Fibroblast of gingiva (primary cell): ENCODE measurements at places on chromosomes 3 and 15.

DNA sequence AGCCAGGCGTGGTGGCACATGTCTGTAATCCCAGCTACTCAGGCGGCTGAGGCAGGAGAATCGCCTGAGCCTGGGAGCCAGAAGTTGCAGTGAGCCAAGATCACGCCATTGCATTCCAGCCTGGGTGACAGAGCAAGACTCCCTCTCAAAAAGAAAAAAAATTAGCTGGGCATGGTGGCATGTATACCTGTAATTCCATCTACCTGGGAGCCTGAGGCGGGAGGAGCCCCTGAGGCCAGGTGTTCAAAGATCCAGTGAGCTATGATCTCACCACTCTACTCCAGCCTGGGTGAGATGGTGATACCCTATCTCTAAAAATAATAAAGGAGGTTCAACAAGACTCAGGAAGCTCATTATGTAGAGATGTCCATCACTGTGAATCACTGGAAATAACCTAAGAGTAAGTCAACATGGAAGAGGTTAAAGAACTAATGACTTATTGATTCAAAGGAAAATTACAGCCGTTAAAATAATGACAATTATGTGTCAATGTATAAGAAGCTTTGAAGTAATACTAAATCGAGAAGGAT lies 19.8 kb upstream of the RAB7A start:
- no peak for DNase-seq

DNA sequence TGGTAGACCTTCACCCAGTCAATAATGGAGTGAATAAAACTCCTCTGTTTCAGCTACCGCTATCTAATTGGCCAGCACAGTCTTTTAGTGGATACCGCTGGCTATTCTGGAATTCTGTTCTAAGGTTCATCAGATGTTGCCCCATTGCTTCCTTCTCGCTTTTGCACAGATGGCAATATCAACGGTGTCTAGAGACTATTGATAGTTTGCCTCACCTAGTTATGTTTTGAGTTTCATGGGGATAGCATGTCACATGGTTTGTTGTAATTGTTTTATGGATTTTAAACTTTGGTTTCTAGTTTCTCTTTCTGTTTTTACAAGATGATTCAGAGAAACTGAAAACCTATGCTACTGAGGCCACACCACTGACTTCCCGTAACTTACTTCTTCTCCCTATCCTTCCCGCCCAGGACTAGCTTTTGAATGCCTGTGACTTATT lies 2.0 kb downstream of the XRN1 start:
- peak; percentile 43 for DNase-seq

- no peak for DNase-seq
These were observed 35.4 kb upstream of the TMEM158 start for GRCh38 chr3:45261333-45262110.

GRCh38 chr15:76664895-76665294 lies 240.2 kb downstream of the SCAPER start:
- no peak for DNase-seq

- no peak for DNase-seq
These were observed 108.8 kb upstream of the CCDC54 start for GRCh38 chr3:107268469-107268868.

GRCh38 chr15:58682234-58682633 lies 67.3 kb downstream of the ADAM10 start:
- no peak for DNase-seq

DNA sequence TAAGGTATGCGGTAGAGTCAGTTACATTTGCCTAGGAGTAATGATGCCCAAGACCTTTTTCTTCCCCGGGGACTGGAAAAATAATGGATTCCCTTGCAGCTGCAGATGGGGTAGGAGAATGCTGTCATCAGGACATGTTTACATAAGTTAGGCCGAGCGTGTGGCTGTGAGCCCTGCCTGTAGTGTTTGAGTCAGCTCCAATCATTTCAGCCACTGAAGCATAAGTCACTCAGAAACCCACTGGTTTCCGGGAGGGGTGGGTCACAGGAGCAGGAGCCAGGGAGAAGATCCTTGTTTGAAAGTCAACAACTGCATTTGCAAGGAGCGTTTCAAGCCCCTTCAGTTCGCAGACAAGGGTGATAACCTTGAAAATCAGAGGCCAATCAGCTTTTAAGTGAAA lies 562.3 kb downstream of the MCTP2 start:
- DNase-seq: no peak

- DNase-seq: no peak
These were observed 408.6 kb upstream of the PDZRN3 start for GRCh38 chr3:74033381-74033780.

DNA sequence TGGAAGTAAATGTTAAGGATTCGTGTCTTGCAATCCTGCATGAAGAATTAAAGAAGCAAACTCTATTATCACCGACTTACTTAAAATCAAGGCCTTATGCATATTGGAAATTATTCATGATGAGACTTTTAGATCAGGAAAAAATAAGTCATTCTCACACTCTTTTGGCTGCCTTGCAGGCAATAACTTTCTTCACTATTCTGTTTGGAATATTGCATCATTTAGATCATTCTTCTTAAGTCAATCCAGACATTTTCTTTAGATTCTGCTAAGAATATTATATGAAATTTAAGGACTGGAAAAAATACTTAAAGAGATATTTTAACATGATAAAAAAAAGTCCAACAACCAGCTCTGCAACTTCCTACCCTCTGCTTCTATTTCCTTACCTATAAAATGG lies 245.4 kb downstream of the LRRN1 start:
- no peak for DNase-seq

DNA sequence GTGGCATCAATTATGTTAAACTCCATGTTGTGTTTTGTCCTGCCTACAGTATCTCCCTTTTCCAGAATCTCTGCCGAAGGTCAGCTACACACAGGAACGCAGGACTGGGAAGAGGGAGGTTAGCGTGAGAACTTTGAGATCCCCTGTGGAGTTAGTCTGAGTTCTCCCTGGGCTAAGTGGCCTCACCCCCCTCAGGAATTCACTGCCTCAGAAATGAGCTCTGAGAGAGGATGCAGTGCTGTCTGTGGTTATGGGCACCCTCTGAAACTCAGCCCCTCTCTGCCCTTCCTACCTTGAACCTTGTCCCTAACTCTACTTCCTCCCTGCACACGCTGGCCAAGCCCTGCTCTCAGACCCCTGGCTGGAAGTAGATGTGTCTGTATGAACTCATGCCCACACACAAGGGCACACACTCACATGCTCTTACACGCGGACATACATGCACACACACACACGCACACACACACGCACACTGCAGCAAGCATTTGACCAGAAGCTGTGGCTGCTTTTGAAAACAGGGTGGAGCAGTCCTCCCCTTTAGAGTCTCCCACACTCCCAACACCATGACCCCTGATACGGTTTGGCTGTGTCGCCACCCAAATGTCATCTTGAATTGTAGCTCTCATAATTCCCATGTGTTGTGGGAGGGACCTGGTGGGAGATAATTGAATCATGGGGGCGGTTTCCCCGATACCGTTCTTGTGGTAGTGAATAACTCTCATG lies 5.3 kb upstream of the VIPR1 start:
- no peak for DNase-seq

DNA sequence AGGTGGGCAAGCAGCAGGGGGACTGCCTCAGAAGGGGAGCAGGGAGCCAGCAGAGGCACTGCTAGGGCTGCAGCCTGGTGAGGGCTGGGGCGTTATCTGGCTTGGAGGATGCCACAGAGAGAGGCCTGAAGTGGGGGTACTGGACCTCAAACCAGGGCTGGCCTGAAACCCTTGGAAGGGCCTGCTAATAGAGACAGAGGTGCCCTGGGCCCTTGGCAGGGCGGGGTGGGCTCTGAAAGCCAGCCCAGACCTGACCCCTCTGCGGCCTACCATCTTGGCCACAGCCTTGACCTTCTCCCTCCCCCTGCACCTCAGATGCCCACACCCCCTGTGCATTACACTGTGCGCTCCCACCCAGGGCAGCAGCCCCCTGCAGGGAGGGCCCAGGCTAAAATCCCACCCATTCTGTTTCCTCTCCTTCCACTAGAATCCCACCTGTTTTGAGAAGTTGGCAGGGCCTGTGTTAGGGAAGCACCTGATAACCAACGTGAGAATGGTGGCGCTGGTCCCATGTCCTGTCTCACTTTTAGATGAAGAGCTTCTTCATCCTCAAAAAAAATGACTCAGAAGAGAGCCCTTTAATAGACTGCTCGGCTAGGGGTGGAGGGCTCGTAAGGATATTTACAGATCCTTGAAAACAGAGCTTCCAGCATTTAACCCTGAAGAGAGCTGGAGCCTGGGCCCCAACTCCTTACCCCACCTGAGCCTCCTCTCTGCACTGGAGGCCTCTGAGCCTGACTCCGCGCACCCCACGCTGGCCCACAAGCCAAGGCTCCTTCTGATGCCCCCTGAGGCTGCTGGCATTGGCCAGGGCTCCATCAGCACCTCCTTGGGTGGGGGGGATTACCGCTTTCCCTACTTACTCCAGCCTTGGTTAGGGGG lies 29.8 kb downstream of the LOXL1 start:
- no peak for DNase-seq

GRCh38 chr3:27669591-27669990 lies 52.5 kb downstream of the EOMES start:
- DNase-seq: no peak

- peak; percentile 42 for DNase-seq
These were observed 521.2 kb downstream of the FOXP1 start for GRCh38 chr3:71062037-71062932.

- no peak for DNase-seq
These were observed 30.0 kb upstream of the TRAK1 start for GRCh38 chr3:42061025-42061712.

DNA sequence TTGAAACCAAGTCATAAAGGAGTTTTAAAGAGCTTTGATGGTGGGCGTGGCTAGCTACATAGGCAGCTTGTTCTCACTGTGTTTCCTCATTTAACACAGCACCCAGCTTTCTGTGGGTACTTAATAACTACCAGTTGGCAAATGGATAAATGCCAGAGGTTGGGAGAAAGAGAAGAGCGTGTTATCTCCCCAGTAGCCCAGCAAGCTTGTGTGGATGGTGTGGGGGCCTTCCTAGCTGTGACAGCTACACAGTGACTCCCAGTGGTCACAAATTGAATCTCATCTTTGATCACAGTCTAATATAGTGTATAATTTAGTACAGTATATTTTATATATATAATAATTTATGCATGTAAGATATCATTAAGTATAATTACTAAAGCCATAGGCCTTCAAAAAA lies 984.1 kb downstream of the EPHA3 start:
- peak; percentile 94 for DNase-seq

DNA sequence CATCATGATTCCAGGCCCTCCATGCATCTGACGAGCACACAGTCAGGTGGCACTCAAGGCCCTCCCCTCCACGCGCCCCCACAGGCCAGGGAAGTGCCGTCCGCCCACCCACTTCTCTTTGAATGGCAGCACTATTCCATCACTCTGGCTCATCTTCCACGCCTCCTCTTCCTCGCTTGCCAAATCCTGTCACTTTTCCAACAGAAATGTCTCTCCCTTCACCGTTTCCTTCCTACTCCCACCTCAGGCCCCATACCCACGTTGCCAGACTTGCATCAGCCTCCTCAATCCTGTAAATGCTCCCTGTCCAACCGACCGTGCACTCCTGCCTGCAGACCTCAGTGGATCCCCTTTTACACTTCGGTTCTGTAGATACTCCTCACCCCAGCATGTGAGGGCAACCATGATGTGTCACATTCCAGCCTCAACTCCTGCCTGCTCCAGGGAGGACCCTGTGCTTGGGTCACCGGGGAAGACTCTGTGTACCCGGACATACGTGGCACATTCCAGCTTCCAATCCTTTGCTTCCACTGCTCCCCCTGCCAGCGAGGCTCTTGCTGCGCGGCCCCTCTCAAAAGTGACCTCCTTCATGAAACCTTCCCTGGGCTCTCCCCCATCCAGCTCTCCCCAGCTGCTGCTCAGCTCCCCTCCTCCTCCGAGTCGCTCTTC lies 29.6 kb downstream of the ADCY5 start:
- no peak for DNase-seq

DNA sequence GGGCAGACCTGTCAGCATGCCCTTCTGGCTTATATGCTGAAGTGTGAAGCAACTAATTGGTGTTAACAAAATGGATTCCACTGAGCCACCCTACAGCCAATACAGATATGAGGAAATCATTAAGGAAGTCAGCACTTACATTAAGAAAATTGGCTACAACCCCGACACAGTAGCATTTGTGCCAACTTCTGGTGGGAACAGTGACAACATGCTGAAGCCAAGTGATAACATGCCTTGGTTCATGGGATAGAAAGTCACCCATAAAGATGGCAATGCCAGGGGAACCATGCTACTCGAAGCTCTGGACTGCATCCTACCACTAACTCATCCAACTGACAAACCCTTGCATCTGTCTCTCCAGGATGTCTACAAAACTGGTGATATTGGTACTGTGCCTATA lies 9.4 kb downstream of the PIK3CB start:
- no peak for DNase-seq

DNA sequence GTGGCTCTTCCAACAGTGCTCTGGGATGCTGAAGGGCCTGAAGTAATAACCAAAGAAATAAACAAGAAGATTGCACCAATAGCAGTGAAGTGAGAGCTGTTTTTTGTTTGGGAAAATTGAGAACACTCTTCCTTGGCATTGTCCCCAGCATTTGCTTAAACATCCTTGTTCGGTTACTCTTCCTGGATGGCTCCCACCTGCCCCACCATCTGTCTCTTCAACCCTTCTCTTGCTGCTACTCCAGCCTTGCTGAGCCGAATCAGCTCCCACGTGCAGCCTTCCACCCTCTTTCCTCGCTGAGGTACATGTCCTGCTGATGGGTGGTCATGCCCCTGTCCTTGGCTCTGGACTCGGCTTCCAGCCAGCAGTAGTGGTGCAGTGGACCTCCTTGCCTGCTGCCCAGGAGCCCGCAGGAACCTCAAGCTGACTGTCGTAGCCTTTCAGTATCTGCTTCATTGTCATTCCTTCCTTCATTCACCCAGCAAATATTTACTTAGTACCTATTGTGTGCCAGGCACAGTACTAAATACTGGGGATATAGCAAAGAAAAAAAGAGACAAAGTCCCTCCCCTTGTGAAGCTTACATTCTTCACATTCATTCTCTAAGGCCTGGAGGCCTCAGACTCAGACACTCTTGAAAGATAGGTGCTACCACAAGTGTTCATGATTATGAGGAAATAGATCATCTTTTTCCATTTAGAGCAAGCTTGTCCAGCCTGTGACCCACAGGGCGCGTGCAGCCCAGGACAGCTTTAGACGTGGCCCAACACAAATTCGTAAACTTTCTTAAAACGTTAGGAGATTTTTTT lies 17.1 kb upstream of the VILL start:
- DNase-seq: peak; percentile 22

- DNase-seq: no peak
These were observed 166.6 kb upstream of the ZNF717 start for GRCh38 chr3:75951941-75952340.

- DNase-seq: no peak
These were observed 5.9 kb downstream of the MME start for GRCh38 chr3:155086051-155086450.

GRCh38 chr15:60101416-60101815 lies 97.3 kb downstream of the FOXB1 start:
- DNase-seq: no peak

DNA sequence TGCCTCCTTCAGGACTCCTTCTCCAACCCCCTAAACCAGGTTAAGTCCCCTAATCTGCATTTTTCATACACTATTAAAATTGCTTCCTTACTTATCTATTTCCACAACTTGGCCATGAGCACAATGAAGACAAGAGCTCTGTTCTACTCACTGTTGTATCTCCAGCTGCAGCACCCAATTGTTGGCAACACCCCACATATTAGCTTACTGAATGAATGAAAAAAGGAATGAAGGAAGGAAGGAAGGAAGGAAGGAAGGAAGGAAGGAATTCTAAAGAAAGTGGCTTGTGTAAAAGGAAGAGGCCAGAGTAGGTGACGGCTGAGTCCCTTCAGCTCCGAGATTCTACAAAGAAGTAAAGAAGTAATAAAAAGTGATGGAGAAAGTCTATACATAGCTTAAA lies 444.7 kb downstream of the ERC2 start:
- DNase-seq: no peak
